ENCODE measurements at places on chromosomes 7 and 10.

- no peak for DNase-seq
Observed at GRCh38 chr7:73668103-73668885, 663 bp downstream of the VPS37D start.

DNA sequence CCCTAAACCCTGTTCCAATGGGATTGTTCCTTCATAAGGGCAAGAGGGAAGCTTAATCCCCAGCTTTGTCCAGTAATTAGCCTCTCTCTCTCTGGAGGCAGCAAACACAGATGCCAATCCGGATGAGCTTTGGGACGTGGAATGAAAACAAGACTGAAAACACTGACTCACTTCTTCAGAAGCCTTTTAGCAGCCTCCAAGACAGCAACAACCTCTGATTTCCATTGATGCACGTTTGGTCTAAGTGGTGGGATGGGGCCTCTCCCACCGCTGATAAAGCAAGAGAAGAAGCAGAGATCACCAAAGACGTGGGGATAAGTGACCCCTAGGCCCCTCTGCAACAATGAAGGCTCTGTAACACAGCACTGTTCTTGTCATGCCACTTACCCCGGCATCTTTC lies 5.8 kb upstream of the GFRA1 start:
- DNase-seq = no peak

- no peak for DNase-seq
Observed at GRCh38 chr7:157086508-157087187, 52.1 kb upstream of the UBE3C start.

DNA sequence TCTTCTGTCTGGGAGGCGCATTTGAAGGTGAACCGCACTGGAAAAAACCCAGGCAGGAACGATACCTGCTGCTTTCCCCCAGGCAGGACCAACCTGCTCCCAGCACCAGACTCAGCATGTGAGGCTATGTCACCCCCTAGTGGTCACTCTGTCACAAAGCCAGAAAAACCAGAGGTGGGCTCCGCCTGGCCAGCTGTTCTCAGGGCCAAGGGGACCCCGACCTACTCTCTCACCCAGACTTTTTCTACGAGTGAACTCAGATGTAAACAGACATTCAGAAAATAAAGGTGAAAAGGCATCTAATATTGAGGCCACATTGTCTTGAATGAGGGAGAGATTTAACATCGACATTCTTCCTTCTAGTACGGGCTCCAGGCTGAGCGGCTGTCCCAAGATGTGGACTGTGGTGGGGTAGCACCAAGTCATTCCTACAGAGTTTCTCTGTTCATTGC lies 117.3 kb downstream of the PRKAG2 start:
- DNase-seq = no peak

DNA sequence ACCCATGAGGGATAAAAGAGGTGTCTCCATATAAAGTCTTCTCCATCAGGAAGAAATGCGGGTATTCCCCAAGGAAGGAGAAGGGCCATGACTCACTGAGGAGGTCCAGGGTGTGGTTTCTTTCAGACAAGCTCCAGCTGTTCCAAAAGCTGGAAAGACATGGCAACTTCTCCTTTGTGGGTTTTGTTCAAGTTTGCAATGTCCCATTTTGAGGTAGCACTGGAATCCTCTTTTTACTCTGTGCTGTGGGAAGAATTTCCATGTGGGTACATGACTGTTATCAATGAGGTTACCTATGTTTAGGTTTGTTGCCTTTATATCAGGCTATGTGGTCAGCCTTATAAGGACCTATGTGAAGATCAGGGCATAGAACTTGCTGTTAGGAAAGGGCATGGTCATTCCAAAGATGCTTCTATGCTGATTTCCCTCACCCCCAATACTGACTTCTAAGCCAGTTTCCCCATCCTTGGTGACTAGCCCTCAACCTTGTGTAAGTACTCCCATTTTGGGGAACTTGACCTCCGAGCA lies 697.5 kb downstream of the INHBA start:
- DNase-seq = no peak

- no peak for DNase-seq
Observed at GRCh38 chr7:113159746-113160339, 41.5 kb upstream of the SMIM30 start.

- no peak for DNase-seq
Observed at GRCh38 chr10:34449836-34450235, 365.3 kb downstream of the PARD3 start.

- DNase-seq = no peak
Observed at GRCh38 chr7:20330928-20331909, 519 bp downstream of the ITGB8 start.

All from activated CD4-positive, alpha-beta T cell treated with anti-CD3 and anti-CD28 coated beads for 24 hours (primary cell).